Brain pericyte (primary cell): ENCODE measurements at places on chromosomes 12 and 14.

GRCh38 chr12:27751386-27752047 lies 28.5 kb upstream of the KLHL42 start:
- DNase-seq, result no peak

GRCh38 chr12:123041042-123041531 lies 60.6 kb downstream of the ARL6IP4 start:
- no peak for DNase-seq

GRCh38 chr12:92229381-92229780 lies 83.7 kb upstream of the BTG1 start:
- DNase-seq, result no peak

GRCh38 chr14:30272848-30273832 lies 285.8 kb upstream of the G2E3 start:
- no peak for DNase-seq

DNA sequence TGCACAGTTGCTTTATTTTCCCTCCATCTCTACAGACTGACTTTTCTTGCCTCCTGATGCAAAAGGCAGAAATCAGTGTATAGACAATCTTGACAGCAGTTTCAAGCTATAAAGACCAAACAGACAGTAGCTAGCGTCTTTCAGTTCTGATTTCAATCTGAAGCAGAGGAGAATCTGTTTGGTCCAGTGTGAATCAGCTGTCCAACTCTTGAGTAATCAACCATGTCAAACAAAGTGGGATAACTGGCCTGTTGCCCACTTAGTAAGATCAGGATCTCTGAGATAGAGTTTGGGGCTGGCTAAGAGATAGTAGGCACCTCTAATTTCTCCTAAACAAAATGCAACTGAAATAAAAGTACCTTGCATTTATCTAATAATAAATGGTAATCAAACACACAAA lies 797.4 kb upstream of the FBXO33 start:
- DNase-seq, result no peak

GRCh38 chr12:114479831-114480230 lies 73.9 kb upstream of the TBX5 start:
- no peak for DNase-seq

DNA sequence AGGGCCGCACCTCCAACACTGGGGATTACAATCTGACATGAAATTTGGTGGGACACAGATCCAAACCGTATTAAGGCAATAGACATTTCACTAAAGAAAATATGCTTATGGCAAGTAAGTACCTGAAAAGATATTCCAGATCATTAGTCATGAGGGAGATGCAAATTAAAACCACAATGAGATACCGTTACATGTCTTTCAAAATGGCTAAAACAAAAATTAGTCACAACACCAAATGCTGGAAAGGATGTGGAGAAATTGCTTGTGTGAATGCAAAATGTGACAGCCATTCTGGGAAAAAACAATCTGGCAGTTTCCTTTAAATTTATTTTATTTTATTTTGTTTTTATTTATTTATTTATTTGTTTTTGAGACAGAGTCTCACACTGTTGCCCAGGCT lies 82.3 kb upstream of the PTGDR start:
- no peak for DNase-seq

DNA sequence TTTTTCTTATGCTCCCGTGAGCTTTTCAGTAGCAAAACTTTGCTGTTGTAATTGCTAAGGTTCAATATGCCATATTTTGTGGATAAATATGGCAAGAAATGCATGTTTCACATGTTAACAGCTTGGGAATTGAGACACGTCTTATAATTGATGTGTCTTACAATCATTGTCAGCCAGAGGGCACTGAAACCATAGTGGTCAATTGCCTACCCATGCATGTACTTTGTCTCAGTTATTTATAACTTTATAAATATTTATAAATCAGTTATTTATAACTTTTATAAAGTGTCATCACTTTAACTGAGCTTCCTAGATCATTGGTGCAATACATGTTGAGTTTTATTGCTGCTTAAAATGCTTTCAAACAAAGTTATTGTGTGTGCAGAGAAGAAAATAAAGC lies 82.0 kb downstream of the CATSPERB start:
- DNase-seq, result no peak

- no peak for DNase-seq
Observed at GRCh38 chr12:14059548-14059947, 78.1 kb upstream of the GRIN2B start.

DNA sequence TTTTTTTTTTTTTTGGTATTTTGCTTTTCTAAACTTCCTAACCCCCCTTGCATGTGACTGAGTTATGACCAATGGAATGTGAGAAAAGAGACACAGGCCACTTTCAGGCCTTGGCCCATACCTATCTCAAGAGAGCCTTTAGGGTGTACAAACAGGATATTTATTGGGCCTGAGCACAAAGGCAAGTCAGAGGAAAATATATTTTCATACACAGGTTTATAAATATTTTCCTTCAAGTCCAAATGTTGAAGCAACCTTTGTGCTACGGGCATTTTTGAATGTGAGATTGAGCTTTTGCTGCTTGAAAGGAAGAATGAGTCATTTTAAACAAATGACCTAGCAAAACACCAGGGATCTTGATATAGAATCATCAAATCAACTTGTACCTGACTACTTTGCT lies 228.6 kb upstream of the E2F7 start:
- DNase-seq, result no peak

GRCh38 chr12:52308806-52309425 lies 12.3 kb downstream of the KRT83 start:
- DNase-seq, result no peak

DNA sequence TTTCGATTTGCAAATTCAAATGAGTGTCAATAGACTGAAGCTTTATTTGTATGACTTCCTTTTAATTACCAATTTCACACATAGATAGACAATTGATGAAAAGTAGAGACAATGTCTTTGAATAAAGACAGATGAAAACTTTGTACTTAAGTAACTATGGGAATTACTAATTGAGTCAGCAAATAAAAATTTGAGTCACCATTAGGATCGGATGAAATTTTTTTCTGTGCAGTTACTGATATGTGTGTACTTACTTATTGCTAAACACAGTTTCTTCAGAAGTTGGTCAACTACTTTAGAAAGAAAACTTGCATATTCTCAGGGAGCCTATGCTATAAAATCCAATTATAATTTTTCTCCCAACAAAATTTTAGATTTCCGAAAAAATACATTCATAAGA lies 224.9 kb upstream of the SLC16A7 start:
- DNase-seq, result no peak
